ENCODE measurements at places on chromosomes 5 and 9.

GRCh38 chr5:150161242-150162141 lies 5.1 kb upstream of the CDX1 start:
- DNase-seq, result peak; percentile 50

GRCh38 chr9:24624481-24624880 lies 78.8 kb upstream of the IZUMO3 start:
- DNase-seq, result no peak

- DNase-seq, result no peak
Measured at GRCh38 chr5:20231040-20231439, 243.0 kb upstream of the CDH18 start.

GRCh38 chr9:134411440-134412297 lies 85.4 kb downstream of the RXRA start:
- DNase-seq, result no peak

DNA sequence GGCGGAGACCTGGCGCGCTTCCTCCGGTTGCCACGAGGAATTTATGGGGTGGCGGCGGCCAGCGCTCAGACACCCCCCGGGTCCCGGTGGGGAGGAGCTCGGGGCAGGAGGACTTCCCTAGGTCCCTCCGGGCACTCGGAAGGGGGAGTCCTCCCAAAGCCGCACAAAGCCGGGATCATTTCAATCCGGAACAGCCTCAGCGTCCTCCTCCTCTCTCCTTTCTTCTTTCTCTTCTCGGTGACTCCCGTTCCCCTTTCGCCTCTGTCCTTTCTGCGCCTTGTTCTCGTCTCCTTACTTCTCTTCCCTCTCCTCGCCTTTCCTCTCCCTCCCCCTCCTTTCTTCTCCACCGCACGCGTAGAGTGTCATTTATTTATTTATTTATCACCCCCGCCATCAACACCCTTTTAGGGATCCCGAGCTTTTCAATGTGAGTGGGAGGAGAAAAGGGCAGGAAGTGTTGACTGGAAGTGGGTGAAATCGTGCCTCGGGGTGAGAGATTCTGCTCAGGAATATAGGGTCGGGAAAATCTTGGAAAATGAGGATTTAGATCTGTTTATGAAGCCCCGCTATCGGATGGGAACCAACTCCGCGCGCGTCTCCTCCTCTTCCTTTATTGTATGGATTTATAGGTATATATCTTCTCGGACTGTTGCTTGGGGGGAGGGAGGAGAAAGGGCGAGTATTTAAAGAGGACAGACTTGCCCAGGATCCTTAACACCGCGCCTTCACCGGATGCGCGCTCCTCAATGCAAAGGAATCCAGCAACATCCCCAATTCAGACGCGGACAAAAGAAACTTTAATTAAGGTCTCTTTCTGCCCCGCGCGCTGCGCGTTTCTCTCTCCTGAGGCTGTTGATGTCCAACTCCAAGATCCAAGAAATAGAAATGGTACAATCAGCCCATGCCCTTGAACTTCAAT lies 2.0 kb upstream of the ZNF462 start:
- peak; percentile 72 for DNase-seq

- DNase-seq, result no peak
Measured at GRCh38 chr5:101643794-101644193, 652.3 kb downstream of the SLCO4C1 start.

GRCh38 chr9:109468927-109469326 lies 29.2 kb downstream of the PTPN3 start:
- no peak for DNase-seq

DNA sequence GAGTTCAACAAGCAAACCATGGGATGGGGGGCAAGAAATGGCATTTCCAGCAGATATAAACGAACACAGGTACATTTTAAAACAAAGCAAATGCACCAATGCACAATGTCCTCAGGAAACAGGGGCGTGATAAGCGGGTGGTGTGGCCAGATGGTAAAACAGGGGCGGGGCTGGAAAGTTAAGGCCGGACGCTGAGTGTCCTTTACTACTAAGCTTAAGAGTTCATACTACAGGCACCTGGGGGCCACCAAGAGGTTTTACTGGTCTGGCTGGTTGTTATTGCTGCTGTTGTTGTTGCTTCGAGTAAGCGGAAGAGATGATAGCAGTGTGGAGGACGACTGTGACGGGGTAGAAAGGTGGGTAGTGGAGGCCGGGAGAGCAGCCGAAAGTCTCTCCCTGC lies 99.8 kb downstream of the ATPSCKMT start:
- DNase-seq, result no peak

DNA sequence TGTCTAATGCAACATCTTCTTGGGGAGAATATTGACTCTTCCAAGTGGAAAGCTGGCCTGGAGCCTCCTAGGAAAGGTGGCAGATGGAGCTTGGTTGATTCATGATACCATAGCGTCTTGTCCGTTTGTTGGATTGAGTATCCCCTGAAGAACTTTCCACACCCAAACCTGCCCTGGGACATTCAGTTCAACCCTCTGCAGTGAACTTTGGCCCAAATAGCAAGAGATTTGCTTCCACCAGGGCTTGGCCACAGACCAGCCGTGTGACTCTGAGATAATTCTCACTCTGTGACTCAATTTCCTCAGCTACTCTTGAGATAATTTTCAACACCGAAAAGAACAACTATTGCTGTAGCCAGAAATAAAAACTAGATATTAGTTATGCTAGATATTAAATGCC lies 108.0 kb upstream of the RAD23B start:
- DNase-seq, result no peak

- DNase-seq, result no peak
Measured at GRCh38 chr9:110179734-110180133, 28.2 kb downstream of the C9orf152 start.

DNA sequence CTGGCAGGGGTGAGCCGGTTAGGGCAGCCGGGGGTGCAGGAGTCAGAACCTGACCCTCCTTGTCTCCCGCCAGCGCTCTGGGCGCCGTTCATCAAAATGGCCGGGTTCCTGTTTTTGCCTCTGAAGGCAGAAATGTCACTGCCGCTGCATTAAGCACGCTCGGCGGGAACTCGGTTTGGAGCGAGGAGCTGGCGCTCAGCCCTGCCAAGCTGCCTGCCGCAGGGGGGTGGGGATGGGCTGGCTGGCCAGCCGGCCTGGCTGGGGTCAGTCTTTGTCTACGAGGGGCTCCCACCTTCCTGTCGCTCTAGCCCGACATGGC lies 63.7 kb downstream of the CXXC5 start:
- DNase-seq, result peak; percentile 40

- peak; percentile 12 for DNase-seq
Measured at GRCh38 chr5:166369807-166370206, 1921.6 kb upstream of the WWC1 start.

GRCh38 chr9:12094046-12094445 lies 599.1 kb upstream of the TYRP1 start:
- DNase-seq, result no peak

DNA sequence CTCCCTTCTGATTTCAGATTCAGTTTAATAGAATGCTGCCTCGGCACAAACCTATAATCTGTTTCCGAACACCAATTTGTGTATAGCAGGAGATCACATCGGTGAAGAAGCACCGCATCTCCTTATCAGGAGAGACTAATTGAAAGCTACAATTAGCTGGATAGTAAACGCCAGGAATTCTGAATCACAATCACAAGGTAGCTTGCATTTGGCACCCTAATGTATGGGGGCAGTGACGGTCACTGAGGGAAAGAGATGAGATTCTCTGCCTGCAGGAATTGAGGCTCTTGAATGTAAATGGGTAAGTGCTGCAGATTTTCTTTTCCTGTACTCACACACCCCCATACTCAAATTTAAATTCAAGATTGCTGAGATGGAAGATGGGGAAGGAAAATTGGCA lies 373.6 kb upstream of the ZNF608 start:
- no peak for DNase-seq

DNA sequence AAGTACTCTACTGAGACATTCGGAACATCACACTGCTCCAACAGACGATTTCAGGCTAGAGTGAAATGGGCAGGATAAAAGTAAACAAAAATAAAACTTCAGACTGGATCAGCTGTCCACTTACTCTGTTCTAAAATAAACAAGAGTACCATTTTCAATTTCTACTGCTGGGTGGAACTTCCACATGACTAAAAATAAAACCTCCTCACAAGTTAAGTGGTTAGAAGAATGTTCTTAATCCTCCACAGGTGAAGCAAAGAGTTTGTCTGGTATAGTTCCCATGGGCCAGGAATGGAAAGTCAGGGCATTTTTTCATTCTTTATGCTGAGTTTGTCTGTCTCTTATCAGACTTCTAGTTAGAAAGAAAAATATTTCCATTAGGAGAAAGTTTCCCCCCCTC lies 15.7 kb downstream of the NUDT12 start:
- DNase-seq, result no peak

- DNase-seq, result peak; percentile 15
Measured at GRCh38 chr9:95150903-95151302, 166.6 kb downstream of the FANCC start.

DNA sequence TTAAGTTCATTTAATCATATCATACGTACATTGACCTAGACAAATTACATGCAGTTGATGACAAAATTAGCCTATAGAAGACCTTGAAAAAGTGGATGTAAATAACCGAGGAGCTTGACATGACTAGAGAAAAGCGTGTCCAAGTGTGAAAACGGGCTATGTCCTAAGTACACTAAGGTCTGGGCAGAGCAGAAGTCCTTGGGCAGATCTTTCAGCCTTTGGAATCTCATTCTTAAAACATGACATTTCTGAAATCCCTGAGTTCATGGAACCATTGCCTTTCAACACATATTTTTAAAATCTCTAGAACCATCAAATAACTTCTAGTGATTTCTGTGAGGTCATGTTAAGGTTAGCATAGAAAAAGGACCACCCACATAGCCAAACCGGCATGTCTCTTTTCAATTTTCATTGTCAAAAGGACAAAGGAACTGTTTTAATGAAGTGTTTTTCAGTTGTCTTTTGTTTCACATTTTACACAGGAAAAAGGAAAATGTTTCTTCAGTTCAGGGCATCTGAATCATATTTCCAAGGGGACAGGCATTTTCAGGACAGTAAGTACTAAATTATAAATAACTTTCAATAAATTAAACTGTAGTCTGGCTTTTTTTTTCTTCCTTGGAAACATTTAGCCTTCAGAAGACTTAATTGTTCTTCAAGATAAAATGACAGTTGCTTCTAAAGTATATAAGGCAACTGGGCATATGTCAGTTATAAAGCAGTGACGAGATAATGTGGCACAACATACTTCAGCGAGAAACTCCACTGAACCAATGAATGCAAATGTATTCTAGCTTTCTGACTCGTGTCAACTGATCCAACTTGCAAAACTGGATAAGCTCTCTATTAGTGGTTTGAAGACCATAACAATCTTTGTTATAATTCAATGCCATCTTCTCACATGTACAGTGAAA lies 416.8 kb downstream of the NFIB start:
- no peak for DNase-seq

- peak; percentile 10 for DNase-seq
Measured at GRCh38 chr9:81103597-81104471, 585.5 kb downstream of the TLE1 start.

DNA sequence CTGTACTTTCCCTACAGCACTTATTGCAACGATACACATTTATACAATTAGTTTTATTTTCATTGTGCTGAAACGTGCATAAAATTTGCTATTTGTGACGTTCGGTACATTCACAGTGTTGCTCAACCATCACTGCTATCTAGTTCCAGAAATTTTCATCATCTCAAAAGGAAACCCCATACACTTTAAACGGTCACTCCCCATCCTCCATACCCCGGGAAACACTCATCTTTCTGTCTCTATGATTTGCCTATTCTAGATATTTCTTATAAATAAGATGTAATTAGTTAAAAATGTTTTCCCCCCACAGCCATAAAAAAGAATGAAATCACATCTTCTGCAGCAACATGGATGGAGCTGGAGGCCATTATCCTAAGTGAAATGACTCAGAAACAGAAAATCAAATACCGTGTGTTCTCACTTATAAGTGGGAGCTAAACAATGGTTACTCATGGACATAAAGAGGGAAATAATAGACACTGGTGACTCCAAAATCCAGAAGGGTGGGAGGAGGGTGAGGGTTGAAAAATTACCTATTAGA lies 40.2 kb upstream of the TEX48 start:
- DNase-seq, result no peak

- no peak for DNase-seq
Measured at GRCh38 chr9:119477197-119477596, 108.0 kb upstream of the BRINP1 start.

DNA sequence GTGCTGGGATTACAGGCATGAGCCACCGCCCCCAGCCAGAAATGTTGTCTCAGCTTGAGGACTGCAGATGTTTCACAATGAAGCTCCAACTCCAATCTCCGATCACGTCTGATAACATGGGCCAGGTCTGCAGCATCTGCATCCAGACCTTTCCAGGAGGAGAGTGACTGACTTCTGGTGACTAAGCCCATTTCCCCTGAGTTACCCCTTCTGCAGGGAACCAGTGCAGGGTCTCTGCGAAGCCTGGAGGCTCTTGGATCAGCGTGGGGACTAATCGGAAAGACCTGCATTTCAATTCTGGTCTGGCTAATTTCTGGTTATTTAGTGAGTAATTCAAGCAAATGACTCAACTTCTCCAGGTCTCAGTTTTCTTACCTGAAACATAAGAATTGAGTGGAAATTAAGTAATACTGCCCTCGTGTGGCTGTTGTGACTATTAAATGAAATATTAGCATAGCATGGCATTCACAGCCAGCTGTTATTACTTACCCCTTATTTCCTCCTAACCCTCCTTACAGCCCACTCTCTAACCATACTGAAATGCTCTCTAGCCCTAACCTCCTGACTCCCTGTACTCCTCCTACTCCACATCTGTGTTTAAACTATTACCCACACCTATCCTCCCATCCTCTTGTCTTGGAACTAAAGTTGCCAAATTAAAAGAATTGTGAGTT lies 2.2 kb upstream of the GNPDA1 start:
- peak; percentile 31 for DNase-seq

DNA sequence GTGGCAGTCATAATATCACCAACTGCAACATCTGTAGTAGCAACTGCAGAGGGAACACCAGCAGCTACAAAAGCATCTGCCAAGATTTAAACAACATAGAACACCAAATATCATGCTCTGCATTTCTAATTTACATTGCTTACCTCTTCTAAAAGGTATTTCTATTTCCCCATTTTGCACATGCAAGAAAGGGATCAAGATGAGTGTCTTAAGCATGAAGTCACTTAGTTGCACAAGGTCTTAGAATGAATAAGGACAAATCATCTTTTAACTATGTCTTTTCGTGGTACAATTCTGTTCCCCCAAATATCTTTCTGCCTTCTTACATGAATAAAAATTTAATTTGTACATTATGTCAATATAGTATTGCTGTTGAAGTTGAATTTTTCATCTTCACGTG lies 1746.4 kb downstream of the EFNA5 start:
- DNase-seq, result no peak

DNA sequence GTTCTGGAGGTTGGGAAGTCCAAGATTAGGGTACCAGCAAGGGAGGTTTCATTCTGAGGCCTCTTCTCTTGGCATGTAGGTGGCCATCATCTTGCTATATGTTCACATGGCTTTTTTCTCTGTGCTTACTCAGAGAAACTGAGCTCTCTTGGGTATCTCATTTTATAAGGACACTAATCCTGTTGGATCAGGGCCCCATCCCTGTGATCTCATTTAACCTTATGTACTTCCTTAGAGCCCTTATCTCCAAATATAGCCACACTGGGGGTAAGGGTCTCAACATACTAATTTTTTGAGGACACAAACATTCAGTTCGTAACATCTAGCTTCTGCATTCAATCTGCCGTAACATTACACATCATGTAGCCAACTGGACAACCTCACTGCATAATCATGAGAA lies 6.6 kb downstream of the DHX29 start:
- DNase-seq, result no peak

Measured in NCI-H1092 treated with DMSO at 0.1 percent for 48 hours (cell line).